ENCODE measurements at places on chromosomes 2 and 18.
A peak's percentile ranks its signal among the peaks of the same experiment; 100 is the strongest.

DNA sequence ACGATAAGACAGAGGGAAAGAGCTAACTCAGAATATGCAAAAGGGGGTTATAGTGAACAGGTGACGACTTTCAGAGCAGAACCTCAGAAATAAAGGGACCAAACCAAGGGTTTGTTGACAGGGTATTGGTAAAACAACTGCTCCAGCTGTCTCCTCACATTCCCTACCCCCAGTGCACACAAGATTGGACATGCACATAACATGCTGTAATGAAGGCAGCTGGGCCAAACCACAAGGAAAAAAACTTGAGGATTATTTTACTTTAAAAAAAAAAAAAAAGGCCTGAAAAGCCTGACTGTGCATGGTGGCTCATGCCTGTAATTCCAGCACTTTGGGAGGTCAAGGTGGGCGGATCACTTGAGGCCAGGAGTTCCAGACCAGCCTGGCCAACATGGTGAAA is 3.5 kb downstream of the RBM43 start:
- DNase-seq = peak; percentile 62

DNA sequence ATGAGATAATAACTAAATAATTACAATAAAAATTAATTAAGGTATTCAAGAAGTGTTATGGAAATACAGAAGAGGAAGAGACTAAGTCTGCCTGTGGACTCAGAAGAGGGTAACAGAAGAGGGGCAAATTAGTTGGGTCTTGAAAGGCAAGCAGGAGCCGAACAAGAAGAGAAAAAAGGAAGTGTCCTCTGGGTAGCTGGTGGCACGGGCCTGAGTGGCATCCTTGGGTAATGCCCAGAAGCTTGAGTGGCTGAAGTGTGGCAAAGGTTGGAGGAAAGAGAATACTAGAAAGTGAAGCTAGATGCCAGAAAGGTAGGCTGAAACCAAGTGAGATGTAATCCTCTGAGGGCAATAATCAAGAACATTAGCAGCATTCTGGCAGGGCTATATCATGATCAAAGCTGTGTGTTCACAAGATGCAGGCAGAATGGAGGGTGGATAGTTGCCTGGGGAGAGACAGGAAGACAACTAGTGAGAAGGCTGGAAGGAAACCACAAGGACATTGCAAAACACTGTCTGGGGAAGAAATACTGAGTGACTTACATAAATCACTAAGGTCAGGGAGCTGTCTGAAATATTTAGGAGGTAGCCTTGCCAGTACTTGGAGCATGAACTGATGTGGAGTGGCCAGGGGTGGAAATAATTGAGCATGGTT is 16.2 kb downstream of the DOCK10 start:
- DNase-seq = no peak

- DNase-seq = no peak
Measured at GRCh38 chr2:65368468-65368867, 63.9 kb downstream of the SPRED2 start.

GRCh38 chr2:46198164-46198883 is 98.9 kb upstream of the EPAS1 start:
- no peak for DNase-seq

GRCh38 chr18:25825979-25826776 is 264.2 kb downstream of the SS18 start:
- no peak for DNase-seq

DNA sequence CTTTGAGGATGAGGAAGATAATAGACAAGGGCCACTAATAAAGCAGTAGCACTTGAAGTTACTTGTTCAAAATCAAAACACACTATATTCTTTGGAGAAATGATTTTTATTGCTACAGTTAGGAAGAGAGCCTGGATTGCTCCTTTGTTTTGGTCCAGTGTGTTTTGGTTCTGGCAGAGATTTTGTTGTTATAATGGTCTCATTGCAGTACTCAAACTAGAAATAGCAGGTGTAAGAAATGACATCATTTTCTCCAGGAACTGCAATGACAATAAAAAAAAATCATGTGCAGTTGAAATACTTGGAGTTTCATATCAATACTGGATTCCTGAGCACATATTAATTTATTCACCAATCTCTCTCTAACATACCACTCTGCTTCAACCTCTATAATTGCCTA is 490.3 kb downstream of the CCDC85A start:
- no peak for DNase-seq

- no peak for DNase-seq
Measured at GRCh38 chr18:30280186-30280585, 762.4 kb downstream of the DSC3 start.

DNA sequence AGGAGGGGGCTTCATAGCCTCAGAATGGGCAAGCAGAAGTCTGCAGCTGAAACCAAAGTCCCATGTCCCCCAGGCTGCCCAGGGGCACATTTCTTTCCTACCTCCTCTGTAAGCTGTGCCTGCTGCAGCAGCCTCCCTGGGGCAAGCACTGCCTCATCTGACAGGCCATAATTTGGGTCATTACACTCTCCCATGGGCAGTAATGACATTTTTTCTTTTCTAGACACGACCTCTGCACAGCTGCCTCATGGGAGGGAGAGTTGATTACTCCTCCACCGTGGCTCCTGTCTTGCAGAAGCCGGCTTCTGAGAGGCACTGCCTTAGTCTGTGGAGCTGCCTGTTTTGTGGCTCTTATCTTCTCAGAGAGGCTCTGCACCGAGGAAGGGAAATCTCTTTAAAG is 268.9 kb downstream of the TDRD15 start:
- no peak for DNase-seq

All from urothelium cell line (cell line).